Activated naive CD8-positive, alpha-beta T cell treated with anti-CD3 and anti-CD28 coated beads for 36 hours (primary cell): ENCODE measurements at places on chromosomes 5 and 9. TPM values are rescaled to one million over a fixed set of nuclear protein-coding genes. Genes with fewer than 3 reads are reported as not detected.

Gene MYMK
- not detected for total RNA-seq

Gene MEIKIN
- total RNA-seq, result not detected

Gene IFNE
- not detected for total RNA-seq

Gene GTF3C5
- total RNA-seq, result 85.4 TPM

Gene MYO10
- 0.30 TPM for total RNA-seq

Gene ZNF462
- total RNA-seq, result not detected
